GM13977 (cell line): ENCODE measurements at places on chromosomes 5 and 9.

DNA sequence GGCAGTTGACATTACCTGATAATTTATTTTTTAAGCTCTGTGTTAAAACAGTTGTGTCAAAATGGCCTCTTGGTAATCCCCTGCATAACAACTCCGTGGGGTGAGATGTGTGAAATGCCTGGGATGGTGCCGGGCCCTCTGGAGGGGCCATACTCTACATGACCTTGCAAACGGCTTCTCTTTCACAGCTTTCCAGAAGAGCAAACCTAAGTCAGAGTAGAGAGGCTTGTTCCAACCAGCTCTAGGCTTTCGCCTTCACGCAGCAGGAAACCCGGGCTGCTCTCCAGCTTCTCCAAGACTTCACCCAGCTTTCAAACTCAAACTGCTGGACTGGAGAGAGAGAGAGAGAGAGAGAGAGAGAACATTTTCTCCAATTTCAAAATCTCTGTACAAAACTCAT, 120.1 kb downstream of the SNX18 start:
- no peak for DNase-seq

GRCh38 chr9:109880276-109881169, 100.5 kb downstream of the PALM2AKAP2 start:
- DNase-seq: peak; percentile 50

DNA sequence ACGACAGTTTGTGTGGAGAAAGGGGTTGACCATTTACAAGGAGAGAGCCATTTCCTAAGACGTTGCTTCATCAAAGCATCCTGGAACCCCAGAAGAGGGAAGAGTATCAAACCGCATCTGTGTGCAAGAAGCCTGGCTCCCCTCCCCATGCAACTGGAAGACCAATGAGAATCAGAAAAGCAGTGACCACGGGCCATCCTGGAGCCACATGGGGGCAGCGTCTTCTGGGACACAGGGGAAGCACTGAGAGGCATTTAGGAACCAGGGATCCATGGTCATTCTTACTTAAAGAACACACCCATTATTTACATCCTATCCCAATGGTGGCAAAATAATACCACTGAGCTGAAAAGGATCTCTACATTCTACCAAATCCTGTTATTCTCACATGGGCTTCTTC, 29.3 kb downstream of the SEMA5A start:
- no peak for DNase-seq

DNA sequence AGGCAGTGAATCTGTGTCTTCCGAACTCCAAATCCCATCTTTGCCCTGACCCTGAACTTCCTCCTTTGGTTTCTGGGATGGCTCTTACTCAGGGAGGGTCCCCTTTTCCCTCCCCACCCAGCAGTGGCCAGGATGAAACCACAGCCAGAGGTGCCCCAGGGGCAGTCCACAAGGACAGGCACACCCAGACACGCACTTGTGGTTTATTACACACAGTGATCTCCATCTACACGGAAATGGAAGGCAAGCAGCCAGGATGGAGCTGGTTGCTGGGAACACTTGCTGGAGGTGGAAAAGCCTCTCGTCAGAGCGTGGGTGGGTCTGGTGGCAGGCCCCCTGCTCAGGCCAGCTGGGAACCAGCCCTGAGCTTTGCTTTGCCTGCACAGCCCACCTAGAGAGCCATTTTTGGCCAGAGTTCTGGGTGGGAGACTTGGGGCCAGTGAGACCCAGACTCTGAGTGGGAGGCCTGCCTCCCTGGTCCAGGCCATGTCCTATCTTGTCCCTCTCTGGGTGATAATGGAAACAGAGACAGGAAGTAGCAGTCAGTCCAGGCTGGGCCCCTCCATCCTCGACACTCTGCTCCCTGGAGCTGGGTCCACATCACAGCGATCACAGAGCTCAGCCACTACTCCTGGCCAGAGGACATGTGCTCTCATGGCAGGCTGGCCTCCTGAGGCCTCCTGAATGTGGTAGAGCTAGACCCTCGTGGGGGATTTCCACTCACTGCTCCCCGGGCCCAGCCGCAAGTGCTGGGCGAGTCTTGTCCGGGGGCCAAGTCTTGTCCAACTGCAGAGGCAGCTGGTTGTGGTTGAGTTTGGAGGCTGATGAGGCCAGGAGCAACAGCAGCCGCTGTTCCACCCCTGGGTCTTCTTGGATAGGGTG, 5.1 kb upstream of the PHYKPL start:
- no peak for DNase-seq

DNA sequence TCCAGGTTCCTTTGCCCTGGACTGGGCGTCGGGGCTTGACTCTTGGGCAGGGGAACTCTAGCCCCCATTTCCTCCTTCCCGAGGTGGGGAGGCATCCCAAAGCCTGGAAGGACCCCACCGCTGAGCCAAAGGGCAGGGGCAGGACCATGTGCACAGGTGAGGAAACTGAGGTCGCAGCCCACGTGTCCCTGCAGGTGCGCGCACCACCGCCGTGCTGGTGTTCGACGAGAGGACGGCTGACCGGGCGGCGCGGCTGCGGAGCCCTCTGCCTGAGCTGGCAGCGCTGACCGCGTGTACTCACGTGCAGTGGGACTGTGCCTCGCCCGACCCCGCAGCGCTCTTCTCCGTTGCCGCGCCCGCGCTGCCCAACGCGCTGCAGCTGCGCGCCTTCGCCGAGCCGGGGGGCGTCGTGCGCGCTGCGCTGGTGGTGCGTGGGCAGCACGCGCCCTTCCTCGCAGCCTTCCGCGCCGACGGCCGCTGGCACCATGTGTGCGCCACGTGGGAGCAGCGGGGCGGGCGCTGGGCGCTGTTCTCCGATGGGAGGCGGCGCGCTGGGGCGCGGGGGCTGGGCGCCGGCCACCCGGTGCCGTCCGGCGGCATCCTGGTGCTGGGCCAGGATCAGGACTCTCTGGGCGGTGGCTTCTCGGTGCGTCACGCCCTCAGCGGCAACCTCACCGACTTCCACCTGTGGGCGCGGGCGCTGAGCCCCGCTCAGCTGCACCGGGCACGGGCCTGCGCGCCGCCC, 2.8 kb downstream of the ADGRD2 start:
- no peak for DNase-seq

DNA sequence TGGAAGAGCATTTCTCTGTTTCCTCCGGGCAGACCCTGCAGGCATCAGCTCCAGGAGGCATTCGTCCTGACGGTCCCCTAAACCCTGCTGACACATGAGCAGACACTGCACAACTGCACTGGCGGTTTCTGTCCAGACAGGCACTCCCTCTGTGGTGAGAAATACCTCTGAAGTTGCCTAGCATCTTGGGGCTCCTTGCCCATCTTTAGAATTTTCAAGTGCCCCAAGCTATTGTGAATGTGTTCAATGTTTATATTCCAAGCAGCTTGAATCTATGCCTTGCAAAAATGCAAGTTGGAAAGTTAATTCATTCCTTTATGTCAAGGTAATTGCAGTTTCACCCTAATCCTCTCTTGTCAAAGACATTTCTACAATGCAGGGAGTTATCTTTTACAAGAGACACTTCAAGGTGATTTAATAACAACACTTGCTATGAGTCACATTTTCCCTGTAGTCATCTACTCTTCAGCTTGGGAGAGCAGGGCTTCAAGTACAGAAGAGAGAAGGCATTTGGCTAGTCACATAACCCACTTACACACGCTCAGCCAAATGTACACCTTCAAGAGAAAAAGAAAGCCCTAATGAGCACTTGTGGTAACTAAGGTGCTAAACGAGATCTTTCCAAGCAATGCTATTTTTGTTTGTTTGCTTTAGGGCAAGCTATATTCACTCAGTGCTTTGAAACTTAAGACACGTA, 302.5 kb downstream of the MLLT3 start:
- no peak for DNase-seq

DNA sequence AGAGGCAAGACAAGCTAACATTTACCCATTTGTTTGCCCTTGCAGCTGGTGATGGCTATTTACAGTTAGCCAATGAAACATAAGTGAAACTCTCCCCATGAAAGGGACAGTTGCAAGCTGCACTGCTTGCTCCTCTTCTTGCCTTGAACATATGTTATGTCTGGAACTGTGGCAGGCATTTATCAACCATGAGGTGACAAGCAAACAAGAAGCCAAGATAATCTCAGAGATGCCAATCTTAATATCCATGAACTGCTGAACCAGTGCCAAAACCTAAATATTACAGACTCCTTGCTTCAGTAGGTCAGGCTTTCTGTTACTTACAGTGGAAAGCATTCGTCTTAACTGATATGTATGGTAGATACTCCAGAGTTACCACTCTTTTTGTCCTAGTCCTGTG, 133.4 kb downstream of the ACTBL2 start:
- DNase-seq: no peak

GRCh38 chr9:95385521-95385920, 68.0 kb upstream of the FANCC start:
- no peak for DNase-seq

DNA sequence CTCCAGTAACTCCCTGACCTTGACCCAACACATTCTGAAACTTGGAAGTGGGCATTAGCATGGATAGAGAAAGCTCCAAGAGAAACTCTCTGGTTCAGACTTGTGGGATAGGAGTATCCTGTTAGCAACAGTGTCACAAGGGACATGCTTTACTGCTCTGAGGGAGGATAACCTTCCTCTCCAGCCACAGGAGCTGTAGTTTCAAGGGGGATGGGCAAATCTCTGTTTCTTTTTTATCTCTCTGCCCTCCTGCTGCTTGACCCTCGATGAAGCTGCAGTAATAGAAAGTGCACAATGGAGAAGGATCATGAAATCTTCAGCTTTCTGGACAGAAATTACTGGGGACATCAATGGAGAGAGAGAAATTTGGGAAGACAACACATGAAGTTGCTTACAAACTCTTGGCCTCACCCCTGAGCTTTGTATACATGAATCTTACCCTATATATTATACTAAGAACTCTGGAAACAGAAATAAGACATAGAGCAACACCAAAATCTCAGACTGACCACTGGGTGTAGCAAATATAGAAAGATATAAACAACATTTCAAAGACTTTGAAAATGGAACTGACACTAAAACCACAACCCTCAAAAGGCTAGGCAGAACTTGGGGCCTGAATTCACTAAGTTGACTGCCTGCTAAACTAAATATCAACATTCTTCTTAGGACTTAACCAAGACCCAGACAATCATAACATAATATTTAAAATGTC, 471.0 kb upstream of the MEF2C start:
- DNase-seq: no peak

- peak; percentile 69 for DNase-seq
Observed at GRCh38 chr9:96232539-96233241, 69.3 kb downstream of the HSD17B3 start.

GRCh38 chr5:180115326-180116076, 43.9 kb upstream of the RNF130 start:
- DNase-seq: no peak

DNA sequence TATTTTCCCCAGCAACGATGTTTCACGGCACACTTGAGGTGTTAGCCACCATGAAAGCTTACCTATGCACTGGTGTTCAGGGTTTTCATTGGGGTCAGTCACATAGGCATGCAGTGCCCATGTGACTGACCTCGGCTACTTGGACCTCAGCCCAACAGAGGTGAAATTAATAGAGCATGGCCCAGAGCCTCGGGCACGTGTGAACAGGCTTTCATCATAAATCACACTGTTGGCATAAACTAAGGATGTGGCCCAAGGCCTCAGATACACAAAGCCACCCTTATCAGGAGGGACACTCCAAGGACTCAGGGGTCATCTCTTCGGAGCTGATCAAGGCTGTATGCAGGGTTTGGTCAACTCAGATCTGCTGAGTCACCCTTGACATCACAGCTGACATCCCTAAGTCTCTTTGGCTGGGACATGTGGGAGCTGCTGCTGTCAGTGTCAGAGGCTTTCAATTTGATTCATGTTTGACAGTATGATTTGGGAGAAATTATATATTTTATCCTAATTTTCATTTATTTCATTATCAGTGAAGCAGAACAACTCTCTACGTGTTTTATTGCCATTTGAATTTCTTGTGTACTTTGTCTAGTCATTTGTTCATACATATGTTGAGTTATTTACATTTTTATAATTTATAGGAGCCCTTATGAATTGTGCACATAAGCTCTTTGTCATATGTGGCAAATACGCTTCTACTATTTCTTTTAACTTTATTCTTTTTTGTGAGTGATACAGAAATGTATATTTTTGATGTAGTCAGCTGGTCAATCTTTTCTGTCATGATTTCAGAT, 59.7 kb upstream of the ANKRD33B start:
- DNase-seq: no peak

GRCh38 chr5:180594311-180595045, 3.2 kb upstream of the SCGB3A1 start:
- no peak for DNase-seq

DNA sequence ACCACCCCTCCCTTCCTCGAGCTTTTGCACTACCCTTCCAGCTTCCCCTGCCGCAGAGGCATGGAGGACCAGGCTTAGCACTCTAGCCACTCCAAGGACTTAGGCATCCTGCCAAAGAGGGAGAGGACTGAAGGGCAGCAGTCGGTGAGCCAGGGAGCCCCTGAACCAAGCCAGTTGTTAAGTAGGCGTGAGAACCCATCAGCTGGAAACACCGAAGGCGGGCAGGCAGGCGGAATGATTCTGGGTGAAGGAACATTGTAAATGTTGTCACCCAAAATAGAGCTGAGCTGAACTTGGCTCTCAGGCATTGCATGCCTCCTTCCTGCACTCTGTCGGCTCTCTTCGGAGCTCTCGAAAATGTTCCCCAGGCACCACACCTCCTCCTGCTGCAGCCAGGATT, 42.8 kb downstream of the NRG2 start:
- DNase-seq: no peak

- DNase-seq: no peak
Observed at GRCh38 chr5:169970911-169971765, 9.2 kb downstream of the INSYN2B start.

GRCh38 chr9:129981180-129981907, 61.6 kb downstream of the FNBP1 start:
- DNase-seq: no peak
